ENCODE measurements at places on chromosomes 4 and X. TPM values are rescaled to one million over a fixed set of nuclear protein-coding genes. Genes with fewer than 3 reads are reported as not detected.
A peak's percentile ranks its signal among the peaks of the same experiment; 100 is the strongest.

DNA sequence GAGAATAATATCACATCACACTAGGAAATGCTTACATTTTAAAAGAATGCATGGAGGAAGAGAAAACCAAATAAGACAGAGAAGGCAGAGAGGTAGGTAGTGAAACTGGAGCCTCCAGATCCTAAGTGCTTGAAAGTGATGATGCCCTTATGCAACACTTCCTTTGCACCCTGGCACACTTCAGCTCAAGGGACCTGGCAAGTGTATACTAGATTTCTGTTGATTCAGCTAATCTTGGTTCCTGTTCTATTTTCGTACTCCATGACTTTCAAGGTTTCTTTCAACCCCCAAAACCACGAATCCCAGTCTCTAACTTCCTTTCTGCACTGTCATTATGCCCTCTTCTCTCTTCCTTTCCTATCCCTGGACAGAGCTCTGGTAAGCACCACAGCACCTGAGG lies 36.9 kb upstream of the SH3KBP1 start:
- no peak for DNase-seq

DNA sequence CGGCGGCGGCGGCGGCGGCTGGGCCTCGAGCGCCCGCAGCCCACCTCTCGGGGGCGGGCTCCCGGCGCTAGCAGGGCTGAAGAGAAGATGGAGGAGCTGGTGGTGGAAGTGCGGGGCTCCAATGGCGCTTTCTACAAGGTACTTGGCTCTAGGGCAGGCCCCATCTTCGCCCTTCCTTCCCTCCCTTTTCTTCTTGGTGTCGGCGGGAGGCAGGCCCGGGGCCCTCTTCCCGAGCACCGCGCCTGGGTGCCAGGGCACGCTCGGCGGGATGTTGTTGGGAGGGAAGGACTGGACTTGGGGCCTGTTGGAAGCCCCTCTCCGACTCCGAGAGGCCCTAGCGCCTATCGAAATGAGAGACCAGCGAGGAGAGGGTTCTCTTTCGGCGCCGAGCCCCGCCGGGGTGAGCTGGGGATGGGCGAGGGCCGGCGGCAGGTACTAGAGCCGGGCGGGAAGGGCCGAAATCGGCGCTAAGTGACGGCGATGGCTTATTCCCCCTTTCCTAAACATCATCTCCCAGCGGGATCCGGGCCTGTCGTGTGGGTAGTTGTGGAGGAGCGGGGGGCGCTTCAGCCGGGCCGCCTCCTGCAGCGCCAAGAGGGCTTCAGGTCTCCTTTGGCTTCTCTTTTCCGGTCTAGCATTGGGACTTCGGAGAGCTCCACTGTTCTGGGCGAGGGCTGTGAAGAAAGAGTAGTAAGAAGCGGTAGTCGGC lies 528 bp downstream of the FMR1 start:
- DNase-seq = peak; percentile 49

The PRSS12 gene
- total RNA-seq = 0.64 TPM

DNA sequence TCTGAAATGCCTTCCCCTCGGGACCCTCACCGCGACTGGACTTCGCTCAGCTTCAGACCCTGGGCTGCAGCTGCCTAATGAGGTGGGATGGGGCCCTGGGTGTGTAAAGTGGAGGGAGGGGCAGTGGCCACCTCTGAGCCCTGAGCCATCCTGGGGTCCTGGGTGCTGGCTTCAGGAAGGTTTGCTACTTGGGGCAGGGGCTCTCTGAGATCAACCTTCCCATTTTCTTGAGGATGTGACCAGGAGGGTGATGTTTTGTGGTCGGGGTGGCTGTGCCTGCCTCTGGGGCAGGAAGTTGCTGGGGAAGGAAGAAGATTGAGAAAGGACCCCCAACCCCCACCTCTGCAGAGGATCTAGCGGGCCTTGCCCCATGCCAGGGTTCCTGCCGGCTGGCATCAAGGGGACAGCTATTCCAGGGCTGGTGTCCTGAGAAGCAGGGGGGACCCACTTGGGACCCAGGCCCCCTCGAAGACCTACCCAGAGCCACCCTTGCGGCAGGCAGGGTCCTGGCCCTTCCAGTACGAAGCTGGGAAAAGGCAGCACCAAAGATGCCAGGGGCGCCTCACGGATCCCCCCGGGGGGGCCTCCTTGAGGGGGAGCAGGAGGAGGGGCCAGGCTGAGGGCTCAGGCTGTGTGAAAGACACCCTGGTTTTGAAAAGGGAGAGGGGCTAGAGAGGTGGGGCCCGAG lies 6.5 kb downstream of the SH3BP2 start:
- no peak for DNase-seq

DNA sequence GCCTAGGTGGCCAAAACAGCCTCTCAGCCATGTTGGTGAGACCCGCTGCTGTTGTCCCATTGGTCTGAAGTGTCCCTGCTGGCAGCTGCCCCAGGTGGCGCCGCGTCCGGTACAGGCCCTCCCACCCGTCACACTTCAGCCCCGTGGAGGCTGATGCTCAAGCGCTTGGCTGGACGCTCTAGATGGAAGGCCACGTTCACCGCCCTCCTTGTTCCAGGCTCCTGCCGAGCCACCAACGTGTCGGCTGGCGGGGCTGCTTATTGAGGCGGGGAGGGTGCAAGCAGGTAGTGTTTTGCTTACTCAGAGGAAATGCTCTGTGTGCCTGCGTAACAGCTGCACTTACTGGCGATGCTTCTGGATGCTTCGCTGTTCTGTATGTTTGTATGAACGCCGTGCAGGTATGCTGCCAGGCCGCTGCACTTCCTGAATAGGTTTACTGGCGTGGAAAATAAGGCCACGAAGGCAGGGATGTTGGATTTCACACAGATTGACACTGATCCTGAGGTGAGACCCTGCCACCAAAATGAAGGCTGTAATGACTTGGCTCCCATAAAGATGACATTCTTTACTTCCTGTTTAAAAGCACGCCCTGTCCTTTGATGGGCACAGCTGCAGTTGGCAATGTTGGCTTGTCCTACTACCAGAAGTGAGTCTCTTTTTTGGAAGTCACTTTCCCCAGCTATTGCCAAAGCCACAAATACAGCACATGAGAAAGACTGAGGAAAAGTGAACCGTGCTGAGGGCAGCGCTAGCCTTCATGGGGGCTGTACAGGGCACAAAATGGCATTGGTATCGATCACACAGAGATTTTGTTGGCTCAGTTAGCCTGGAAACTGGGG lies 21.0 kb upstream of the CLCN4 start:
- DNase-seq = no peak

GRCh38 chr4:7699825-7700224 lies 239.8 kb downstream of the AFAP1 start:
- DNase-seq = no peak

GRCh38 chrX:24229400-24229879 lies 79.9 kb downstream of the ZFX start:
- DNase-seq = no peak

GRCh38 chrX:42770566-42770965 lies 7.4 kb downstream of the PPP1R2C start:
- DNase-seq = no peak

GRCh38 chr4:139282721-139283075 lies 2.7 kb upstream of the MGARP start:
- no peak for DNase-seq

- DNase-seq = no peak
Observed at GRCh38 chrX:145727476-145727875, 90.2 kb upstream of the SLITRK2 start.
